ENCODE measurements at places on chromosomes 7 and 10.

- DNase-seq: no peak
Measured at GRCh38 chr7:125605241-125605640, 675.6 kb upstream of the POT1 start.

- DNase-seq: no peak
Measured at GRCh38 chr10:117804470-117805011, 242.2 kb downstream of the RAB11FIP2 start.

GRCh38 chr7:139292821-139293220 lies 48.3 kb upstream of the FMC1 start:
- no peak for DNase-seq

DNA sequence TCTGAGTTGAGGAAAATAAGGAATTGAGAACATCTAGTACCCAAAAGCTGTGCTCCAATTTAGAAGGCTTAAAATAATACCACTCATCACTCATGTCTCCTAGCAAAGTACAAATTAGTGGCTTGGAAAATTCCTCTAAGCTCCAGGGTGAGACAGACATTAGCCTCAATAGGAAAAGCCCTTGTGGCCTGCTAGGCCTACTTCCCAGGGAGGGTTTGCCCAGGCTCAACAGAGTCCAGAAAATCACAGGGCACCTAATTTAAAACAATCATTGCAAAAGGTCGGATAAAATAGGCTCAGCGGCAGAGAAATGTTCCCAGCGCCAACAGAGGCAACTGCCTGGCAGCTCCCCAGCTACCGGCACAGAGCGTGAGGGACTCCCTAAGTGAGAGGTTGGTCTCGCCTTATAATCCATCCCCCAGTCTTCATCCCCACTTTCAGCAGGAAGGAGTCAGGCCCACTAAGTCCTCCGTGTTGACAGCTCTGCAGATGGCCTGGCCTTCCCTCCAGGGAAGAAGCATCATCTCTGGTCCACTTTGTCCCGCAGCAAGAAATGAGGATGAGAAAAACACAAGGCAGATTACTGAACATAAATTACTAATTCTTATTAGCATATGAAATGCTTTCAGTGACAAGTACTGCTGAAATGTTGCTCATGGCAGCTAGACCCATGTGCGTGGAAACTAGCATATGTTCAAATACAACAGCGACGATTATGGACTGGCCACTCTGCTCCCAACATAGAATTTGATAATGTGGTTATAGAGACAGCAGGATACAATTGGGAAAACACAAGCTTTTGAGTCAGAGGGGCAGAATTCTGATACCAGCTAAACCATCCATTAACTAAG lies 1177.7 kb upstream of the AUTS2 start:
- DNase-seq: no peak
